ENCODE measurements at places on chromosomes 3 and 15. TPM values are rescaled to one million over a fixed set of nuclear protein-coding genes. Genes with fewer than 3 reads are reported as not detected.

DNA sequence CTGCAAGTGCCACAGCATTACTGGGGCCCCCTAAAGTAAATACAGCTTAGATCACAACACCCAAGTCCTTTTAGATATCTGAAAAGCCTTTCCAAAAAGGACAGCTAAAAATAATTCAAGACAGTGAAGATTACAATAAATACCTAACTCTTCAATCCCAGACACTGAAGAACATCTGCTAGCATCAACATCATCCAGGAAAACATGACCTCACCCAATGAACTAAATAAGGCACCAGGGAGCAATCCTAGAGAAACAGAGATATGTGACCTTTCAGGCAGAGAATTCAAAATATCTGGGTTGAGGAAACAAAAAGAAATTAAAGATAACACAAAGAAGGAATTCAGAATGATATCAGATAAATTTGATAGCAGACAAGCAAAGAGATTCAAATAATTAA is 71.7 kb upstream of the TTC14 start:
- H3K36me3 ChIP-seq, result no peaks in the 10 kb centered on the region
- no peaks in the 10 kb centered on the region for H3K27me3 ChIP-seq
- DNase-seq, result no peak
- H3K4me1 ChIP-seq, result no peaks in the 10 kb centered on the region
- H3K27ac ChIP-seq, result no peak overlapping the region
- H3K4me3 ChIP-seq, result no peak overlapping the region

DNA sequence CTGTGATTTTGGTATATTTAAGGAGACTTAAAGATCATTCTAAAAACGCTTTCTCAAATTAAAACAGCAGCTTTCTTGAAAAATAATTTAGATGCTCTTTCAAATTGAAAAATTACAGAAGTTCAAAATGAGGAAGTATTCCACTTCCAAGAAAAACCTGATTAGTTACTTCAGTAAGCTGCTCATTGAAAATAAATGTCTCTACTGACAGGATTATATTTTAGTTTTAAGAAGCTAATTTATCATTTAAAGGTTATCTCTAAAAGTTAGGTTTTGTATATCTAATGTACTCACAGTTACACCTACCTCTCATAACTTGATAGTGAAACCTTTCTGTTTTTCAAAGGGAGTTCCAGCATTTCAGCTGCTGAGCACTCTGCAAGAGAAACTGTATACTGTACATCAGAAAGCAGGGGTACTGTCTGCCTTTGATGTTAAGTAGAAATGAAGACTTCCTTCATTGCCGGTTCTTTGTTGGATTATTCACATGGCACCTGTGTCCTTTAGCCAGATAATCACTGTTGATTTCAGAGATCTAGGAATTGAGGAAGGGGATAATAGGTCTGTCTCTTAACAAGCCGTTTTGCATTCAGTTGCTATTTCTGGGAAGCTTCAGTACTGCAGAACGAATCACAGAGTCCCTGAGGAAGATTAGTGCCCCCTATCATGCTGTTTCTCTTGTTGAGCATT is 161.6 kb downstream of the TCF12 start:
- H3K36me3 ChIP-seq, result no peaks in the 10 kb centered on the region
- H3K4me1 ChIP-seq, result peaks cover 31% of the 10 kb centered on the region

DNA sequence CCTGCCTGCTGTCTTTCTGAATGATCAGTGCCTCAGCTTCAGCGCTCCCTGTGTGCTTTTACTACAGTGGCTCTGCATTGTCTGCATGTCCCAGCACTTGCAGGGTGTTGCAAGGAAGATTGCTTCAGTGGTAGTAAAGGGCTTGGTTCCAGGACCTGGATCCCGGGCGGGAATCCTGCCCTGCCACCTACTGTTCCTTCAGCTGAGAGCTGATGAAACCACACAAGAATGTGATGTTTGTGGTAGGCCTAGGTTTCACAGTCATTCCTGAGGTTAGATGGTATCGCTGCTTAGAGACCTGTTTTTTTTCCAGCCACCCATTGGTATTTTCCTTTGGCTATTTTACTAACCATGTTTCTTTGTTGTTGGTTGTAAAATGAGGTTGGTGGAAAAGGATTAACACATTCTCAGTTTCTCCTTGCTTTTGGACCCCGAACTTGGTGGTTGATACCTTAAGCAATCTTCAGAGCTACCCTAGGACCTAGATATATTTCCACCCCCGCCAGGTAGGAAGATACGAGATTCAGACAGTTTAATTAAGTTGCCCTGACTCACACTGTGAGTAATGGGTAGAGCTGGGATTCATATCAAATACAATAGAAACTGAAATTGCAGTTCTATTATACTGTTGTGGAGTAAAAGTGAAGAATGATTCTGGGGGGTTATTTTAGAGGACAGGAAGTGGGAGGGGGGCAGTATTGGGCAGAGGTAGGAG is 11.4 kb downstream of the GPR87 start:
- H3K4me3 ChIP-seq, result no peak overlapping the region
- no peaks in the 10 kb centered on the region for H3K27me3 ChIP-seq
- H3K27ac ChIP-seq, result no peak overlapping the region
- DNase-seq, result peak; percentile 48
- no peaks in the 10 kb centered on the region for H3K36me3 ChIP-seq
- no peaks in the 10 kb centered on the region for H3K4me1 ChIP-seq

DNA sequence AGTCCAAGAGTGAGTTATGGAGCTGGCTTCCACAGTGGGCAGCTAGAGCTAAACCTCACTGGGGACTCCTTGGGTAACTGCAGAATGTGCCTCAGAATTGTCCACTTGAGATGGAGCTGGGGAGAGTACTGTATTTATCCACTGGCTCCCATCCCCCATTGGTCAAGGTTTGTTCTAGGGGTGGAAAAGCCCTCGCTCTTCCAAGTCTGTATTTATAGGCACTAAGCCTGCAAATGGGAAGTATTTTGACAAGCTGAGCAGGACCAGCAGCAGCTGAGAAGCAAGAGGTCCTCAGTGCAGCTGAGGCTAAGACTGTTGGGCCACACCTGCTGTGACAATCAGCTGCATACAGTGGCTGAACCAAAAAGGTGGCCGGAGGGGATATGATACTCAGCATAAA is 5.8 kb downstream of the USP13 start:
- H3K4me1 ChIP-seq, result peaks cover 6% of the 10 kb centered on the region
- no peaks in the 10 kb centered on the region for H3K36me3 ChIP-seq
- no peak overlapping the region for H3K4me3 ChIP-seq

DNA sequence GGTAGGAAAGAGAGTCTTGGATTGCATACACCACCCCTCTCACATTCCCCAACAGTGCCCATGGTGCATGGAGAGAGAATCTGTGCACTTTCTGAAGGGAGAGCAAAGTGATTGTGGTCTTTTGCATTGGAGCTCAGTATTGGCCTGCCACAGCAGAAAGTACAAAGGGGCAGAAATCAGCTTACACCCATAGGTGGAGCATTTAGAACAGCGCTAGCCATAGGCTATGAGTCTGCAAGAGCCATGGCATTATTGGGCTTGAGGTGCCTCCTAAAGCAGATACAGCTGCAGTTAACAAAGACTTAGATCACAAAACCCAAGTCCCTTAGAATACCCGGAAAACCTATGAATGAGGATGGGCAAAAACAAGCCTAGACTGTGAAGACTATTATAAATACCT is 21.8 kb downstream of the SI start:
- H3K4me3 ChIP-seq, result no peak overlapping the region
- no peak overlapping the region for H3K27ac ChIP-seq
- no peak for DNase-seq
- H3K36me3 ChIP-seq, result no peaks in the 10 kb centered on the region

DNA sequence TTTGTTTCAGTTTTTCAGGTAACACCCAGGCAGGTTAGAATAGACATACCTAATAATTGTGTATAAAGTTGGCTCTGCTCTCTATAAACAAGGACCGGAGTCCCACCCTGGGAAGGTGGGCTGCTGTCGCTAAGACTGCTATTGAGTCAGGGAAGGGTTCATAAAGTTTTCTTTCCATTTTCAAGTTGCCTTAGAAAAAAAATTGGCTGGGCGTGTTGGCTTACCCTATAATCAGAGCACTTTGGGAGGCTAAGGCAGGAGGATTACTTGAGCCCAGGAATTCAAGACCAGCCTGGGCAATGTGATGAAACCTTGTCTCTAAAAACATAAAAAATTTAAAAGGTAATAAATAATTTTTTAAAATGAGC is 11.3 kb upstream of the PIAS1 start:
- H3K27me3 ChIP-seq, result no peaks in the 10 kb centered on the region
- H3K4me1 ChIP-seq, result no peaks in the 10 kb centered on the region
- no peak for DNase-seq
- peak overlapping the region; percentile 9 for H3K27ac ChIP-seq
- H3K4me3 ChIP-seq, result no peak overlapping the region

DNA sequence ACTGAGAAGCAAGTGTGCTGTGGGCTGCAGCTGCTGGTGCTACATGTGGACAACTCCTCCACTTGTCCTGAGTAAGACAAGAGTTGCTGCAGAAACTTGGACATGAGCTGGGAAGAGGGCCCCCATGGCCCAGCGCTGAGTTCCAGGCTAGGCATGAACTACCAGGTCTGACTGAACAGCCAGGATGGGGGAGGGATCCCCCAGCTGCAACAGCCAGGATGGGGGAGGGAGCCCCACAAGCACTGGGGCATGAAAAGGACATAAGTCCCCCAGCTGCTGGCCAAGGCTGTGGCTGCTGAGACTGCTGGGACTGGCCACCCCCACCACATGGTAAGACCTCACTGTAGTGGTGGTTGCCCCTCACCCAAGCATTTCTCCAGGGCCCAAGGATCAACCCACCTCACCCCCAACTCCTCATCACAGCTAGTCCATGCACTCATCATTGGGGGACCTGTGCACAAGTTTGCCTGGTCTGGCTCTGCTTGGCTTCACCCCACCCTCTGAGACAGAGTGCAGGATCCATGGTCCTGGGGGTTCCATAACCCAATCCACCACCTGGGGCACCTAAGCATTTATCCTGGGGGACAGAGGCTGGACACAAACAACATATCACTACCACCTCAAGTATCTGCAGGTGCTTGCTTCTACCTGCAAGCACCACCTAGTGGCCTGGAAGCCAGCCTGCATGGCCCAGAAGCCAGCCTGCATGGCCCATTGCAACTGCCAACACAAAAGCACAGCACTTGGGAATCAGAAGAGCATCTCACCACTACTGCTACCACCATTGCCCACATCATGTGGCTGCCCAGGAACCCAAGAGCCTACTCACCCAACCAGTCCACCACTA is 84.5 kb upstream of the STT3B start:
- H3K4me3 ChIP-seq, result no peak overlapping the region
- no peaks in the 10 kb centered on the region for H3K27me3 ChIP-seq
- H3K4me1 ChIP-seq, result no peaks in the 10 kb centered on the region
- no peak overlapping the region for H3K27ac ChIP-seq
- DNase-seq, result peak; percentile 35
- H3K36me3 ChIP-seq, result no peaks in the 10 kb centered on the region

- no peaks in the 10 kb centered on the region for H3K27me3 ChIP-seq
- no peaks in the 10 kb centered on the region for H3K36me3 ChIP-seq
- H3K4me1 ChIP-seq, result no peaks in the 10 kb centered on the region
- DNase-seq, result no peak
These were observed 15.8 kb downstream of the TGM4 start for GRCh38 chr3:44890258-44890657.

DNA sequence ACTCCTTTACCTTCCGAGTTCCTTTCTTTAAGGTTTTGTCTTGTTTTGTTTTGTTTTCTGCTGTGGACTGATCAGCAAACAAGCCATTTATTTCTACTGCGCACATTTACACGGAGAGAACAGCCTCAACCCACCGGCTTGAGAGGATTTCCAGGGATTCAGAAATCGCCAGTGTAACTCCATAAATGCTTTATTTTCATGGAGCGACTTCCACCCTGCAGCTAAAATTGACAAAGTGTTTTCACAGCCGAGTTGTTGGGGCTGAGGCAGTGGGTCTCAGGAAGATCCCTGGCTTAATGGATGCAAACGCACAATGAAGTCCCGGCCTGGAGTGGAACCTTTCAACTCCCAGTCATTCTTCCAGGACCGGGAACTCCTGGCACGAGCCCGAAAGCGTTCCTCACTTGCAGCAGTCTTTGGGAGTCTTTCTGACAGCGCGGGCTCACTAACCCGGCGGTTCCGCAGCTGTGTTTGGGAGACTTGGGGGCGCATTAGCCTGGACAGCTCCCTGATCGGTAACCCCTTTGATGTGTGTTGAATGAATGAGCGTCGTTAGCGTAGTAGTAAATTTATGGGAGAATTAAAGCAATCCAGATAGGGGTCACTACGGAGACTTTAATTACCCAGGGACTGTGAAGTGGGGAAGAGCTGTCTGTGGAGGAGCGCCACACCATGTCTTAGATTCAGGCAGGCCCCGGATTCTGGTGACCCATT is 785 bp upstream of the MYRIP start:
- no peak overlapping the region for H3K27ac ChIP-seq
- H3K27me3 ChIP-seq, result peaks cover 52% of the 10 kb centered on the region
- H3K36me3 ChIP-seq, result no peaks in the 10 kb centered on the region
- peak overlapping the region; percentile 31 for H3K4me3 ChIP-seq
- peaks cover 14% of the 10 kb centered on the region for H3K4me1 ChIP-seq

GRCh38 chr3:178583963-178584575 is 47.8 kb downstream of the KCNMB2 start:
- H3K27me3 ChIP-seq, result no peaks in the 10 kb centered on the region
- no peaks in the 10 kb centered on the region for H3K36me3 ChIP-seq
- no peak overlapping the region for H3K27ac ChIP-seq
- H3K4me3 ChIP-seq, result no peak overlapping the region

DNA sequence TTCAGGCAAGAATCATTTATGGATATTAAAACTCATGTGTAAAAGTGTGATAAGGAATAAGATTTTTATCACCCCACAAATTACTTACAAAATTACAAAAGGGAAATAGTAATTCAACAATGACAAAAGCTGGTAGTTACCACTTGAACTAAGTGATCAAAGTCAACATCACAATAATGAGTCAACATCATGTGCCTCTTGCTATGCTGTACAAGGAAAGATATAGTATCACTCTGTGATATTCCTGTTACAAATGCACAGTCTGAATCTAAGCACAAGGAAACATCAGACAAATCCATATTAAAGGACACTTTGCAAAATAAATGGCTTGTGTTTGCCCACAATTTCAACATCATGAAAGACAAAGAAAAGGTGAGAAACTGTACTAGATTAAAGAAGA is 90.5 kb upstream of the PLCL2 start:
- no peaks in the 10 kb centered on the region for H3K27me3 ChIP-seq
- H3K27ac ChIP-seq, result no peak overlapping the region
- peaks cover 3% of the 10 kb centered on the region for H3K4me1 ChIP-seq
- no peak for DNase-seq

- H3K4me1 ChIP-seq, result no peaks in the 10 kb centered on the region
- H3K27me3 ChIP-seq, result no peaks in the 10 kb centered on the region
- H3K4me3 ChIP-seq, result no peak overlapping the region
These were observed 950.7 kb upstream of the CFAP20DC start for GRCh38 chr3:60000311-60001105.

DNA sequence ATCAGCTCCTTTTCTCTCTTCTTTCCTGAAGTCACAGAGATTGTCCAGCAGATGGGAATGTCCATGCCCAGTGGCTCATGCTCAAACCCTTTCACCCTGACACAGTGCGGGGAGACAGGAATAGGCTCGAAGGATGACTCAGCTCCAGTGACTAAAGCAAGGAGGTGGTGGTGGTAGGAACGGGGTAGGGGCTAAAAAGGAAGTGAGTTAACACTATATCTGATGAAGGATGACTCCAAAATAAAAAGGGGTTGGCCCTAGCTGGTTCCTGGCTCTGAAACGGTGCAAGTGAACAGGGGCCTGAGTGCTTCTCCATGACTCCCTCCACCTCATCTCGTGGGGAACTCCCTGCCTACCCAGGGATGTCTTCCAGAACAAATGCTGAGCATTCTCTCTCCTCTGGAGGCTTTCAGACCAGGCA is 167.4 kb upstream of the LPP start:
- no peaks in the 10 kb centered on the region for H3K36me3 ChIP-seq
- H3K4me1 ChIP-seq, result no peaks in the 10 kb centered on the region
- H3K27ac ChIP-seq, result no peak overlapping the region
- no peak for DNase-seq

Gene TGM5
- total RNA-seq, result not detected

Gene IGDCC3
- total RNA-seq, result not detected

Gene FETUB
- total RNA-seq, result not detected

Gene SLC6A1
- 0.48 TPM for total RNA-seq

Gene DPPA2
- total RNA-seq, result not detected

Gene SLC24A5
- not detected for total RNA-seq

Gene VGLL3
- 3.8 TPM for total RNA-seq

All from transverse colon (tissue), 4 donors.